ENCODE measurements at places on chromosomes 5 and 9.

DNA sequence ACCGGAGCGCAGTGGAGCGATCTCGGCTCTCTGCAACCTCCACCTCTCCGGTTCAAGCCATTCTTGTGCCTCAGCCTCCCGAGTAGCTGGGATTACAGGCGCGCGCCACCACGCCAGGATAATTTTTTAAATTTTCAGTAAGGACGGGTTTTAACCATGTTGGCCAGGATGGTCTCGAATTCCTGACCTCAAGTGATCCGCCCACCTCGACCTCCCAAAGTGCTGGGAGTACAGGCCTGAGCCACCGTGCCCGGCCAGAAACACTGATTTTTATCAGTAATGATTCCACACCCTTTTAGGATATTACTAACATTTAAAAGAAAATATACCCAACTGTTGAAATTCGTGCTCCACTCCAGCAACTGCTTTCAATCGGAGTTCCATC lies 464 bp upstream of the FAM151B start:
- no peak for DNase-seq

GRCh38 chr9:108850293-108850897 lies 5.4 kb downstream of the ACTL7B start:
- DNase-seq = no peak

GRCh38 chr9:103731541-103731940 lies 362.6 kb upstream of the SMC2 start:
- DNase-seq = no peak

DNA sequence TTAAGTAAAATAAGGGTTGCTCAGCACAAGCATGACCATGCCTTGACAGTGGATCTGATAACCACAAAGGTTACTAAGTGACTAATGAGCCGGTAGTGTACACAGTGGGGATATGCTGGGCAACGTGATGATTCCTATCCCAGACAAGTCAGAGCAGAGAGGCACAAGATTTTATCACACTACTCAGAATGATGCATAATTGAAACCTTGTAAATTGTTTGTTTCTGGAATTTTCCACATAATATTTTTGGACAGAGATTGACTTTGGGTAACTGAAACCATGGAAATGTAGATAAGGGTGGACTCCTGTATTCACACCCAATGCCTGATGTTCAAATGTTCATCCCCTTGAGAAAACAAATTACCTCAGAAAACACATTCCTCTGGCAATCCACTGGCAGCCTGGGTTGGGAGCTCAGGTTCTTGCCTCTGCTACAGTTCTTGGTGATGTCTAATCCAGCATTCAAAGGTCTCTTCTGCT lies 16.2 kb upstream of the ERAP1 start:
- DNase-seq = no peak

DNA sequence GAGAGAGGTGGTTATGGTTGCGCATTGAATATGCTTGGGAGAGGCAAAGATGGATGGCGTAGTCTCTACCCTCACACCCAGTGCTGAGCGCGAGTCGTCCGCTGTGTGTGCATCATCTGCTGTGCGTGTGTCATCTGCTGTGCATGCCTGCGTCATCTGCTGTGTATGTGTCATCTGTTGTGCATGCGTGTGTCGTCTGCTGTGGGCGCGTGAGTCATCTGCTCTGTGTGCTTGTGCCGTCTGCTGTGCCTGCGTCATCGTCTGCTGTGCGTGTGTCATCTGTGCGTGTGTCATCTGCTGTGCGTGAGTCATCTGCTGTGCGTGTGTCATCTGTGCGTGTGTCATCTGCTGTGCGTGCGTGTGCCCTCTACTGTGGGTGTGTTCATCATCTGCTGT lies 68.0 kb upstream of the IRX4 start:
- DNase-seq = no peak

DNA sequence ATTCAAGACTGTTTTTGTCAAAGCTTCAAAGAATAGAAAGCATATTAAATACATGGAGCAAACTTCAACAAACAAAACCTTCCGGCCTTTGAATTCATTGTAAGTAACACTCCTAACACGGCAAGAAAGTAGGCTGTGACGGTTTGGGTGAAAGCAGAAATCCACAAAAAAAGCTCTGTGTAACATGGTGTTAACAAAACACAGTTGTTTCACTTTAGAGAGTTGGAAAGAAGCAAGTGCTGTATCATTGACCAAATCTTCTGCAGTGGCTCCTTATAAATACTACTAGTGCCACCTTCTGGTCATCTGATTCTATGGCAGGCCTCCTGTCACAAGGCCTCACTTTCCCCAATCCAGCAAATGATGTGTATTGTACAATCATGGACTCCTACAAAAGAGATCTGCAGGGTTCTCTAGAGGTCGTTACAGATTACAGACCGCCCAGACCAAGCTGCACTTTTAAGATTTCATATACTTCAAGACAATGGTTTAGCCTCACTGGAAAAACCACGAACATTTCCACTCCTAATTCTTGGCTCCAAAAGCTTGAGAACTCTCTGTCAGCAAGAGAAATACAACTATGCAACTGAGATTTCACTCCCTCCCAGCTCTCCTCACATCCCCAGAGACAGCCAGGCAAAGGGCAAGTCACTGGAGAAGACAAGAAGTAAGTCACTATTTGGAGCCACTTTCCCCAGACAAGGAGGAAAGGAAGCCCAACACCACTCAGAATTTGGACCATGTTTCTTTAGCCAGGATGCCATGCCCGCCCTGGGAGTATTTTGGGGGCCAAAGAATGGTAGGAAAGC lies 196.2 kb downstream of the DTWD2 start:
- DNase-seq = peak; percentile 61

DNA sequence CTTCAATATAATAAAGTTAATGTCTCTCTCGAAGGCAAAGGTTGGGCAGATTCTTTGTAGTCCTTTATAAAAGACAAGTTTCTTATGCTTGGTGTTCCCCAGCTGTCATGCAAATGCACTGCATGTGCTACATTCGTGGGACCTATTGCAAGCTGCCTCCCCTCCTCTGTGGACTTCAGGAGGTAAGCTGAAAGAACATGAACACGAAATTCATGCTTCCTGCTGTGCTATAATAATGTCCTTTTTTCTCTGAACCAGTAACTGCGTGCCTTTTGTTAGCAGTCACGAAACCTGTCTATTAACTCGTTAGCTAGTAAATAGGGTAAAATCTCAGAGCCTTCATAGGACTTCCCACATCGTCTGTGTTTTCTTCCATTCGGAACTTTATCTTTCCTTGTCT lies 363.5 kb downstream of the CDH9 start:
- DNase-seq = no peak

- DNase-seq = no peak
Observed at GRCh38 chr5:169011451-169011850, 289.5 kb downstream of the SLIT3 start.

DNA sequence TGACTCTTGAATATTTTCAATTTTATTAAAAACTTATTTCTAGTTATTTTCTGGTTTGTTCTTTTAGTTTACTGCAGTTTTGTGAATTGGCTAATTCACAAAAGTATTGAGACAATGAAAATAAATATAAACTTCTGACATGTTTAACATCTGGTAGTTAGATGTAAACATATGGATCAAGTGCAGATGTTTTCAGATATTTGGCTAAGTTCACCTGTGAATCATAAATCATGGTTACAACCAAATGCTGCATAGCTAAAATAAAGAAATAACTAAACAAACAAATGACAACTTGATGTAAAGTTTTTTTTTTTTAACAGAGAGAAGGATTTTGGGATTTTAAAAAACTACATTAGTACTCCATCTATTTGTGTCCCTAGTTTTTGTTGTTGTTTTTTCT lies 484.6 kb downstream of the SLCO4C1 start:
- DNase-seq = no peak

GRCh38 chr5:80204808-80205614 lies 50.8 kb downstream of the SERINC5 start:
- no peak for DNase-seq

GRCh38 chr5:1295650-1296037 lies 776 bp upstream of the TERT start:
- no peak for DNase-seq

GRCh38 chr9:83422527-83422926 lies 115.7 kb downstream of the FRMD3 start:
- no peak for DNase-seq

DNA sequence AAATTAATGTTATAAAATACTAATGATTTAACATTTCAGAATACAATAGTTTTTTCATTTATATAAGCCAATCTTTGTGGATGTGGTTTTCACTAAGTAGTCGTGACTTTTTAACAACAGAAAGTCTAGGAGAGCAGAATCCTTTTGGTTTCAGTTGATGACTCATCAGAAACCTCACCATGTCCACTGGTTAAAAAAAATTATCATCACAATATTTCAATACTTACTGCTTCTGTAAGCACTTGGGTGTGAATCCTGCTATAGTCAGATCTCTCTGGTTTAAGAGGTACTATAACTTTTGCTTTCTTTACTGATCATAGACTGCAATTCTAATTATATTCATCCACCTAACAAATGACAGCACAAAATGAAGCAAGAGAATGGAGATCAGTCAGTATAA lies 77.2 kb downstream of the MRPS30 start:
- no peak for DNase-seq

- no peak for DNase-seq
Observed at GRCh38 chr5:145471831-145472612, 363.1 kb downstream of the PRELID2 start.

- no peak for DNase-seq
Observed at GRCh38 chr9:118596374-118597015, 772.7 kb downstream of the BRINP1 start.

- no peak for DNase-seq
Observed at GRCh38 chr9:126435105-126435504, 108.5 kb downstream of the MVB12B start.

- peak; percentile 27 for DNase-seq
Observed at GRCh38 chr9:20442461-20443319, 179.6 kb downstream of the MLLT3 start.

DNA sequence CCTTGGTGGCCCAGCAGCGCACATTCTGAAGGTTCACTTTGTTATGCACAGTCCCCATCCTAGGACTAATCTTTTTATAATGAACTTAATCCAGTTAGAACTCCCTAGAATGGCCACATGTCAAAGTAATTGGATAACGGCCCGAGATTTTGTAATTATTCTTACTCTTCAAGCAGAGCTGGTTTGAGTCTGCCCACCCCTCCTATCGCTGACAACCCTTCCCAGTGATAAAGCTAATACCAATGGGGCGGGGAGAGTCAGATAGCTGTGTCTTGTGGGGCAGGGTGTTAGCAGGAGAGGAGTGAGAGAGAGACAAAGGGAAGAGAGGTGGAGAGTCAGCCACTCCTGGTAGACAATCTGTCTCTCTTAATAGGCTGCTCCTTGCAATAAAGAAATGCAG lies 356.9 kb downstream of the SLIT3 start:
- DNase-seq = no peak

- DNase-seq = no peak
Observed at GRCh38 chr9:6631207-6631512, 14.4 kb downstream of the GLDC start.

DNA sequence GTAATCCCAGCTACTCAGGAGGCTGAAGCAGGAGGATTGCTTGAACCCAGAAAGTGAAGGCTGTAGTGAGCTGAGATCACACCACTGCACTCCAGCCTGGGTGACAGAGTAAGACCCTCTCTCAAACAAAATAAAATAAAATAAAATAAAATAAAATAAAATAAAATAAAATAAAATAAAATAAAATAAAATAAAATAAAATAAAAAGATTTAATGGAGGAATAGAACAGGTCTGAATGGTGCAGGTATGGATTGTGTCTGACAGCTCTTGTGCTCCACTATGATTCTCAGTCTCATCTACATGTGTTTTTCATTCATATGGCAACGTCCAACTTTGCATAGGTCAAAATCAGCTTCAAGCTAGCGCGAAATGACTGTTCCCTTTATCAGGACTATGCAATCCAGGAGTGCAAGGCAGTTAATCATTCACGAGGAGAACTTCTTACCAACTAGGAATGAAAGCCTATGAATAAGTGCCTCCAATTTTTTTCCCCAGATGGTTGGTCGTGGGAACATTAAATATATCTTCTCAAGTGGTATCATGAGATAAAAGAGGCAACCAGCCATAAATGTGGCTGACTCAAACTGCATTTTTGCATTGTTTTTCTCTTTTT lies 1392.3 kb upstream of the CDH9 start:
- DNase-seq = no peak

DNA sequence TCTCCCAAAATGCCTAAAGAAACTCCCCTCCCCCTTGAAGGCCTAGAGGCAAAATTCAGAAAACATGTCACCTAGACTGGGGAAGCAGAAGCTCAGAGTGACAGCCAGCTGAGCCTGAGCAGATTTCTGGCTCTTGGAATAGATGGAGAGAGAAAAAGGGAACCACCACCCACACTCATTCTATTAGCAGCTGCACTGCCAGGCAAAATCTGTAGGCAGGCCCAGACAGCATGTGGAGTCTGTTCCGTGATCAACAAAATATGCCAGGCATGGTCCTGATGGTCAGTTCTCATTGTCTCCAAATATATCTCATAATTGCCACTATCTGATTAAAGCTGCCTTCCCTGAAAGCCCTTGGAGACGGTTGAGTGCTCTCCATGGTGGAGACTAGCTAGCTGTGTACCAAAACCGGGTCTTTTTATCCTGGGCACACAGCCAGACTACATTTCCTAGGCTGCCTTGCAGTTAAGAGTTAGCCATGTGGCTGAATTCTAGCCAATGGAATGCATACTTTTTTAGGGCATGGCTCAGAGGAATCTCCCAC lies 131.7 kb upstream of the GPR151 start:
- no peak for DNase-seq

GRCh38 chr9:114994768-114995167 lies 64.4 kb upstream of the TNFSF8 start:
- no peak for DNase-seq

GRCh38 chr9:86637515-86637914 lies 283.3 kb upstream of the TUT7 start:
- DNase-seq = peak; percentile 41

- DNase-seq = no peak
Observed at GRCh38 chr5:103867857-103868598, 305.4 kb upstream of the NUDT12 start.

DNA sequence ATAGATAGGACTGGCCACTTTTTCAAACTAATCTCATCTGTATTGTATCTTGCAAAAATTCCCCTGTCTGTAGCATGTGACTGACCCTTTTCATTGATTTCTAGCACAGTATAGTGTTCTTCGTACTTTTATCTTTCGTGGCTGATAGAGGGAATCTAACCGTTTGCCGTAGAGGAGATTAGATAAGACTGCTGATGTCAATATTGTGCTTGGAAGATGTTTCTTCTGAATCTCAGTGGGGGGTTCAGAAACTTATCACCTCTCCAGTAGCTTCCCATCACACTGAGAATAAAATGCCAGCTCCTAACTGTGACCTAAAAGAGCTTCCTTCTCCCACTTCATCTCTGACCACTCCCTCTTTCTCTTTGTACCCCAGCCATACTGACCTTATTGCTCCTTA lies 25.4 kb upstream of the ALDOB start:
- DNase-seq = no peak

DNA sequence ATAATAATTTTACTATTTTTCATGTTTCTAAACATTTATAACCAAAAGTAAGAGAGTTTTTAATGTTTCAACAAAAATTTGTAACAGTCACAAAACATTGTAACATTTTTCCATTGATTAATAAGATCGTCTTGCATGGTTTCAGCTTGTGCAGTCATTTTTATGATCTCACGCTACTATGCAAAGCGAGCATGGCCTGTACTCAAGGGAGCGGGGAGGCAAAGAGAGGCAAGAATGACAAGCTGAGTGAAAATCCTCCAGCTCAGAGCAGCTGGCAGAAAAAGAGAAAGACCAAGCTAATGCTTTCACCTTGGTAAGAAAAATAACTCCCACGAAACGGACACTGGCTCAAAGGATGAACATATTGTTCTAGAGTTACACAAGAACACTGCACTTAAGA lies 90.0 kb upstream of the SV2C start:
- DNase-seq = no peak
